ENCODE measurements at places on chromosomes 11 and 22.

GRCh38 chr11:57493507-57494503, 21.7 kb downstream of the SLC43A1 start:
- peak; percentile 71 for DNase-seq

DNA sequence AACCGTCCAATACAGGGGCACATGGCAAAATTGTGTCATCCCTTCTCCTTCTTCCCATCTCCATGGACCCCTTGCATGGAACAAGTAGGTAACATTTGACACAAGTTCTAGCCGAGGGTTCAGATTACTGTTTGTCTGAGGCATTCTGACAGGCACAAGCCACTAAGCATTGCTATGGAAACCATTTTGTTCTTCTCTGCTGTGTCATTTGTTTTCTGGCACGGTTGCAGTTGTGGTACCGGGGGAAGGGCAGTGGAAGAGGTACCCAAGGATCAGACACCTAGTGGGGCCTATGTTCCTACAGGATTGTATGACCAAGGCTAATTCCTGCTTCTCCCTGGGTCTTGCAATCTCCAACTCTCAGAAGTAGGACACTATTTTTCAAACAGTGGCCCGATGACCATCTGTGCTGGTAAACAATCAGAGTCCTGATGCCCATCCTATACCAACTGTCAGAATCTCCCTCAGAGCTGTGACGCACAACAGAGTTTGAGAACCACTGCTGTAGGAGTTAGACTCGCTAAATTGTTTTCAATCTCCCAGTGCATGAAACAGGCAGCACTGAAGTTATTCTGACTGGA, 69.3 kb downstream of the KCNC1 start:
- DNase-seq: no peak

DNA sequence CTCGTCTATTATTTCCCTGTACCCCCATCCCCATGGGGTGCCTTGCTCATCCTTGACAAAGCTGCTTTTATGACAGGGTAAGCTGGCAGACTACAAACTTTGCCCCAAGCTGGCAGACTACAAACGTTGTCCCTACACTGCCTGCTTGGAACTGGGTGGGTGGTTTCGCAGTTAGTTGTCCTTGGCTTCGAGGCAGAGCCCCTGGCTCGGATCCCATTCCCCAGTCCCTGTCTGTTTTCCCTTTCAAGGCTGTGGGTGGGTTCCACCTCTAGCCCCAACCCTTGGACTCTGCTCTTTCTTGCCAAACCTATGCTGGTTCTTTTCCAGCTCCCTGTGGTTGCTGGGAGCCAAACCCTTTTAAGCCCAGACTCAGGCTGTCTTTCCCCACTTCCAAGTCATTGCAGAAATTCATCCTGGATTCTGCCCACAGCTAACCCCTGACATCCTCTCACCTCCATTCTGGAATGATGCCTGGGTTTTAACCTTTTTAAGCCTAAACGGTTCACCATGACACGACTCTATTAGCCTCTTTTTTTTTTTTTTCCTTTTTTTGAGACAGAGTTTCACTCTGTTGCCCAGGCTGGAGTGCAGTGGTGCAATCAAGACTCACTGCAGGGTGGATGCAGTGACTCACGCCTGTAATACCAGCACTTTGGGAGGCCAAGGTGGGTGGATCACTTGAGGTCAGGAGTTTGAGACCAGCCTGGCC, 9.2 kb upstream of the RBM14 start:
- DNase-seq: no peak

DNA sequence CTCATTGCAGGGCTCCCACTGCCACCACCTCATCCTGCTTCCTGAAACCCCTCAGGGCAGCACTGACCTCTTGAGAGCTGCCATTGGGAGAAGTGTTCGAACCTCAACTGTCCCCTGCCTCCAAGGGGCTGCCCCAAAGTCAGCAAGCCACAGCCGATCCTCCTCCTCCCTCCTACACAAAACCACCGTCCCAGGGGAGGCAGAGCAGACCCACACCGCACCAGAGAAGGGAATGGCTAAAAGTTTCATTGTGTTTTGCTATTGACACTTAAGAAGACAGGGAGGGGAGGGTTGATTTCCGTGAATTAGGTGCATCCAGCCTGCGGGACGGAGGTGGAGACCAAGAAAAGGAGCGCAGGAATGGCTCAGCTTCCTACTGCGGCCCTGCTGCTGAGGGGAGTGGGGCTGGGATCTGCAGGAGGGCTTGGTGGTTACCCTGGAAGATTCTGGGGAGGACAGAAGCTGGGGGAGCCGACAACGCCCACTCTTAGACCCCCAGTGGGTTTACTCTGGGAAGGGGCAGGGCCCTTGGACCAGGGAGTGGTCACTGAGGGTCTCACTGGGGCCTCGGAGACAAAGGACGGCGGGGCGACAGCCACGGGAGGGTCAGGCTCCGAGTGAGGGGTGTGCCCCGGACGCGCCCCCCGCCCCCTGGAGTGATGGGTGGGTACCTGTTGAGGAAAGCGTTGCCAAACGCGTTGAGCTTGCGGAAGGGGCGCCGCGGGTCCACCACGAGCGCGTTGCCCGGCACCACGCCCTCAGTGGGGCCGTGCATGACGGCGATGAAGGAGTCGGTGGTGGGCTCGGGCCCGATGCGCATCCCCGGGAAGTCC, 815 bp downstream of the EHD1 start:
- DNase-seq: no peak

DNA sequence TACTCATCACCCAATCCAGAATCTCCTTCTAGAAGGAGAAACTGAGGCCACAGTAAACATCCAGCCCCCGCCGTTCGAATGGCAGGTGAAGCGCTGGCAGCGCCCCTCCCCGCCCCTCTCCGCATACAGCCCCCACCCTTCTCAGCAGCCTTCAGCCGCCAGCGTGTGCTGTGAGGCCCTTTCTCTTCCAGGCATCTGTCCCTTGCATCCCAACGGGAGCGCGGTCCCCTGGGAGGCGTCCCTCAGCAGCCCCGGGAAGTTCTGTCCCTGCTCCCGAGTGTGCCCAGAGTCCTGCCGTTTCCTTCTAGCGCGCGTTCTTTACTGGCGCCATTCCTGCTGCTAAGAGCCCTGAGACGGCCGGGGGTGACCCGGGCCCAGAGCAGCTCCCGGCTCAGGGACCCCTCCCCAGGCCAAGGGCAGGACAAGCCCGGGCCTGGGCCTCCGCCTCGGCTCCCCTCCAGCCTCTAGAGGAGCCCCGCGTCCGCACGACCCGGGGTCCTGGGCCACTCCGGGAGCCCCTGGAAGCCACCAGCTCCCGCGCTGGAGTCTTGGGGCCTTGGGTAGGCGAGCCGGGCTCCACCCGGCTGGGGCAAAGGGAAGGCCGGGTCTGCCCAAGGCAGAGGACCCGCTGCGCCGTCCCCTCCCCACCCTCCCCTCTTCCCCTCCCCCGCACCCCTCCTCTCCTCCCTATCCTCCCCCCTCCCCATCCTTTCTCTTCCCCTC, 450.4 kb downstream of the OPCML start:
- no peak for DNase-seq

DNA sequence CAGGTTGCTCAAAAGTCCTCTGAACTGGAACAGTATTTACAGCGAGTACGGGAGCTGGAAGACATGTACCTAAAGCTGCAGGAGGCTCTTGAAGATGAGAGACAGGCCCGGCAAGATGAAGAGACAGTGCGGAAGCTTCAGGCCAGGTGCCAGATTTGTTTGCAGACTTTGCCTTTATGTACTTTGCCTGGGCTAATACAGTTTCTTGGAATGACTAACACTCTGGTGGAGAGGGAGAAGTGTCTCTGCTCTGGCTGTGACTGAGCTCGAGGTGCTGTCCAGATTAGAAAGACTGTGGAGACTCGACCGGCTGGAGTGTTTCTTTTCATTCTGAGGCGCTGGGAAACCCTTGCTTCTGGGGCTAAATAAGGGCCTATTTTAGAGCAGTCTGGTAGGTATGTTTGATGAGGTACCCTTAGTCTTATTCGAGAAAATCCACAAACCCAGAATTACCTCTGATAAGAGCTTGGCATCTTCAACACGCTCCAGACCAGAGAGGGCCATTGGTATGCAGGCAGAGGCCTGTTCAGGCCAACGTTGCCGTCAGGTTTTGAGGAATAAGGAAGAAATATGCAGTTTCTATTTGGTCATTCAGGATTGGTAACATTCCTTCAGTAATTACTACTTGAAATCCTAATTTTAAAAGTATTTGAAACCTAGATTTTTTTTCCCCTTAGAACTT, 76.5 kb downstream of the SWAP70 start:
- no peak for DNase-seq

- peak; percentile 51 for DNase-seq
Measured at GRCh38 chr22:37633625-37634416, 5.6 kb upstream of the SH3BP1 start.

GRCh38 chr11:126284829-126285228, 1.9 kb downstream of the TIRAP start:
- DNase-seq: peak; percentile 80

DNA sequence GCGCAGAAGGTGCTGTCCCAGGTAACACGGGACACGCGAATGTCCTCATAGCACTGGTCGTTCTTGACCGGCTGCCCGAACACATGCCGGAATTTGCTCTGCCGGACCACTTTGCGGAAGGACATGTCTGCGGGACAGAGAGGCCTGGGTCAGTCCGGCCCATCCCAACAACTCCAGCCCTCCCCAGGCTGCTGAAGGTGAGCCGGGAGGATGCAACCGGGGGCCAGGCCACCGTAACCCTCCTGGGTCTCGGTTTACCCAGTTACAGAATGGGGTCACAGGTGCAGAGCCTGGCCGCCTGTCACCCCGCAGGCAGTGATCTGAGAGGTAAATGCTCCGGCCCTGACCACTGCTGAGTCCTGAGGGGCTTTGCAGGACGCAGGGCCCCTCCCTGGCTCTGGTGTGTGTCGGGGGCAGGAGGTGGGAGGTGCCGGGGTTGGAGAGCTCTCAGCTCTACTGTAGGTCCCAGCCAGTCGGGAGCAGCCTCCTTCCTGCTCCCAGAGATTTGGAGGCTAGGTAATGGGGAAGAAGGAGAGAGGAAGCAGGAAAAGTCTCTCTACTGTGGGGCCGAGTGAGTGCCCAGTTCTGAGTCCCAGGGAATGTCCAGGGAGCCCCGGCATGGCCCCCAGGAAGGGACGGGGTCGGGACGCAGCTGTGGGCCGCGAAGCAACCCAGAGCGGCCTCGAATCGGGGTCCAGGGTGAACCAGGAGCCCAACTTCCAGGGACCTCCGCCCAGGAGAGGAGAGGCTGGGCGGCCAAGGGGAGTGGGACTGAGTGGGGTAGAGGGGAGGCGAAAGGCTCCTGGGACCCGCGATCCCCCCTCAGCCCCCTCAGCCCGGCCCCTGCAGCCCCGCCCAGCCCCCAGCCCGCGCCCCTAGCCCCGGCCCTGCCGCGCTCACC, 522 bp downstream of the CORO1B start:
- DNase-seq: no peak

GRCh38 chr11:95415837-95416304, 184.9 kb upstream of the SESN3 start:
- no peak for DNase-seq

- DNase-seq: no peak
Measured at GRCh38 chr22:29637181-29637580, 33.7 kb downstream of the NF2 start.

DNA sequence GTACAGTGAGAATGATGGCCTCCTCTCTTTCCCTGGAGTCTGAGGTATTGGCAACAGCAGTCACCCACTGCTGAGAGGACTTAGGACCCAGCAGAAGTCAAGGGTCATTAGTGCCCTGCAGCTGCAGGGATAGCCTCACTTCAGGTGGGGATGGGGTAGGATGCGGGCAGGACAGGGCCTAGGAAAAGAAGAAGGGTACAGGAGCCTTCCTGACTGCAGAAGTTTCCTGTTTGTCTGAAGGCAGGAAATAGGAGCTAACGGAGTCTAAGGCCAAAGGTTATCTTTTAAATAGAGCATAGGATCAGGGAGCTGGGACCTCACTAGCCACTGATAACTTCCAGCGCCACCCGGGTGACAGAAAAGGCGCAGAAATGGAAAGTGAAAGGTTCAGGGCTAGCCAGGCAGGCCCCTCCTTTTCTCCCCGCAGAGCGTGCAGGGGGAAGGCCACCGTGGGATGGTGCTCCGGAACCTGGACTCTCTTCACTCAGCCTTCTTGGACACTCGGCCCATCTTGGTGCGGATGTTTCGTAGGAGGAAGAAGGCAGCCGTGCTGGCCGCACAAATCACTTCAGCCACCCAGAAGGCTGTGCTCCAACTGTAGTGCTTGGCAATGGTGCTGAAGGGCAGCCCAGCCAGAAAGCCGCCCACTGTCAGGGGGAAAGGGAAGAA, 6.0 kb downstream of the TRAPPC4 start:
- no peak for DNase-seq

Measured in effector memory CD8-positive, alpha-beta T cell (primary cell).